Kidney epithelial cell (primary cell): ENCODE measurements at places on chromosomes 11 and 22.

GRCh38 chr11:67118801-67119584, at the start of gene KDM2A:
TSS of gene KDM2A (plus strand) at chr11:67119263. CDS start at chr11:67121317, 2,054 bp downstream.
- DNase-seq = peak; percentile 91

GRCh38 chr11:134342572-134343340, 11.0 kb downstream of the GLB1L2 start:
- no peak for DNase-seq

DNA sequence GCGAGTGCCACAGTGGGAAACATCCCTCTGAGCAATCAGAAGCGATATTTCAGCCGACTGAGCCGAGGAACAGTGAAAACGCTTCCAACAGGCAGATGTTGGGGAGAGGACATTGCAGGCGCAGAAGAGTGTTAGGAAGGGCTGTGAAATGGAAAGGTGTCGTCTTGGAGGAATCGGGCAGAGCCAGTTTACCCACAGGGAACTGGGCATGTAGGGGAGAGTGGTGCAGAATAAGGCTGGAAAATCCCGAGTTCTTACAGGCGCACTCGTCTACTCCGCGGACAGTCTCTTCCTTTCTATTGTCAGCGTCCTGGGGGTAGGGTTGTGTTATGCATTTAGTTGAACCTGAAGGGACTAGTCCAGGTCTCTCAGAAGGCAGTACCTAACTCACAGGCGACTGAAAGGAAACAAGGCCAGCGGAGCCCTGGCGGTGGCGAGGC, 1.1 kb upstream of the APLP2 start:
- DNase-seq = no peak

GRCh38 chr11:123132881-123133280, 62.2 kb downstream of the CLMP start:
- DNase-seq = no peak

GRCh38 chr11:57479021-57479663, 18.8 kb downstream of the RTN4RL2 start:
- no peak for DNase-seq

GRCh38 chr11:115780646-115781362, 276.6 kb upstream of the CADM1 start:
- DNase-seq = no peak

GRCh38 chr22:27537501-27537900, 264.1 kb downstream of the MN1 start:
- no peak for DNase-seq

DNA sequence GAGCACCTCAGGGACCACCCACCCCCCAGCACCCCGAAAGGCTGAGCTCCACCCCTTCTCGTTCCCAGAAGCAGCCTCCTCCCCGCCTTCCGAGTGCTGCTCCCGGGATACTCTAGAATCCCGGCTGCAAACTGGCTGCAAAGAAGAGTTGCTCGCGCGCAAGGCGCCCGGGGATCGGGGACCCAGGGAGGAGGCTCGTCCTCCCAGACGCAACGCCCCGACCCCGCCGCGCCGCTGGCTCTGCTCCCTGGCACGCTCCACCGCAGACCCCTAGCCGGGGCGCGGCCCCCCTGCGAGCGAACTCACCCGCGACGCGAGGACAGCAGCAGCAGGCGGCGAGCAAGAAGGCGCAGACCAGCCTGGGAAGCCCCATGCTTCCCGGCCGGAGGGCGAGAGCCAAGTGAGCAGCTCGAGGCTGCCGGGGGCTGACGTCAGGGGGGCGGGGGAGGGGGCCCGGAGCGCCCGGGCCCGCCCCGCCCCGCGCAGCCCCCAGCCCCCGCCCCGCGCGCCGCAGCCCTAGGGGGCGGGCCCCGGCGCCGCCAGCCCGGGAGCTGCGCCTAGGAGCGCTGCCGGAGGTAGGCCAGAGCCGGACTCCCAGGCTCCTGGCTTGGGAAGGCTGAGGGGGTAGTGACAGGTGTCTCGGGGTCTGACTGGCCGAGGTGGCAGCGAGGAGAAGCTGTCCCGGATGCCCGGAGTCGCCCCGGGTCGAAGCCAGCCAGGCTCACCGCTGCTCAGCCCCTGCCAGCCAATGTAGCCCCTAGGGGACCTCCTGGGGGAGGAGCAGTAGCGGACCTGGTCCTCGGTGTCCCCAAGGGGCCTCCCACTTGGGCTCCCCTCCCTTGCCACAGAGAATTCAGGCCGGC, at the start of gene MCAM:
MCAM (minus strand) TSS at position 402 of the 863 bp plus-strand sequence; CDS start at position 373, 29 bp downstream.
- DNase-seq = no peak

DNA sequence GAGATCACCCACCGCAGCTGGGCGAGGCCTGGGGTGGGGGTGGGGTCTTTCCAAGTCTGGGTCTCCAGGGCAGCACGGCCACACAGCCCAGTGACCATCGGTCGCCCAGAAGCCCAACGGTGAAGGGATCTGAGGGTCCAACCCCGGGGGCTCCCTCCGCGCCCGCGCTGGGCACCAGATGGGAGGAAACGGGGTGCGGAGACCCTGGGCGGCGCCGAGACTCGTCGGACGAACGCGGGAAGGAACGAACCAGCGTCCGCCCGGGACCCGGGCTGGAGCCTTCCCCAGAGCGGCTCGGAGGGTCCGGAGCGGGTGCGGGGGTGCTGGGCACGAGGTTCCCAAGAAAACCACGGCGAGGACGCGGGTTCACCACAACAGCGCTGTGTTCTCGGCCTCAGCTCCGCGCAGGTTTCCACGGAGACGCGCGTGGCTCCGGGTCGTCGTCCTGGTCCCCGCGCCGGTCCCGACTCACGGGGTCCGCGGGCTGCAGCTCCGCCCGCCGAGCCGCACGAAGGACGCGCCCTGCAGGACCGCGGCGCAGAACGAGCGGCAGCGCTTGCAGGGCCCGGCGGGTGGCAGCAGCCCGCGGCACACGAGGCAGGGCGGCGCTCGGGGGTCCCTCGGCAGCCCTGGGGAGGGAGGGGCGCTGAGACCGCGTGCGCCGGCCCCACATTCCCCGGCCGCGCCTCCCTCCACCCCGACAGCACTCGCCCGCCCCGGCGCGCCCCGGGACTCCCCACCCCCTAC, 2.3 kb upstream of the IL17REL start:
- no peak for DNase-seq

- DNase-seq = no peak
These were observed 24.4 kb upstream of the FSHB start for GRCh38 chr11:30206249-30206996.

DNA sequence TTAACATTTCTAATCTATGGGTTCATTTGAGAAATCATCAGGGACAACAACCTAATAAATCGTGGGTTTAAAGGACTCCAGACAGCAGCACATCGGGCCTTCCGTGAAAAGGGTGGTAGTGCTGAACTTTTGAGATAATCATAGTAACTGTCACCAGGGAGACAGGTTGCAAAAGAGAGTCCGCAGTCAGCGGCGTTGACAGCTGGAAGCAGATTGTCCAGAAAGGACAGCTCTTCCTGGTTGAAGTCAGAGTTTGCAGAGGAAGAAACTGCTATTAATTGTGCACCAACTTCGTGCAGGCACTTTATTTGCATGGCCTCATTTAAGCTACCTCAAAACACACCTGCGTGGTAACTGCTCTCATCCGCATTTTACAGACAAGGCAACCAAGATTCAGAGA, 20.5 kb upstream of the ISX start:
- no peak for DNase-seq

GRCh38 chr11:827146-827896, 398 bp upstream of the CRACR2B start:
- no peak for DNase-seq

DNA sequence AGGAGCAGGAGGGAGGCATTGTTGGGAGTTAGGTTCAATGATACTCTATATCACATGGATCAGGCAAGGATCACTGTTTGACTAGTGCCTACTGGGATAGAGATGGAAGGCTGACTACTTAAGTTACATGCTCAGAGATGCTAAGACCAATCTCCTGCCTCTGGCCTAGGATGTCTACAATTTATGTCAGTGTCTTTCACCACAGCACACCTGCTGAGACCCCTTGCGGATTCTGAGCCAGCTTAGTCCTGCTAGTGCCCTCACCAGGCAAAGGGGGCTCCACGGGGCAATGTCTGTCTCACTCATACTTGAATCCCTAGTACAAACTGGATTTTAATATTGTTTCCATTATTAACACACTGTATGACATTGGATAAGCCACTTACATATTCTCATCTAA, 732.5 kb downstream of the DLG2 start:
- DNase-seq = no peak

GRCh38 chr11:31798057-31798553, 13.0 kb downstream of the PAX6 start:
- no peak for DNase-seq

DNA sequence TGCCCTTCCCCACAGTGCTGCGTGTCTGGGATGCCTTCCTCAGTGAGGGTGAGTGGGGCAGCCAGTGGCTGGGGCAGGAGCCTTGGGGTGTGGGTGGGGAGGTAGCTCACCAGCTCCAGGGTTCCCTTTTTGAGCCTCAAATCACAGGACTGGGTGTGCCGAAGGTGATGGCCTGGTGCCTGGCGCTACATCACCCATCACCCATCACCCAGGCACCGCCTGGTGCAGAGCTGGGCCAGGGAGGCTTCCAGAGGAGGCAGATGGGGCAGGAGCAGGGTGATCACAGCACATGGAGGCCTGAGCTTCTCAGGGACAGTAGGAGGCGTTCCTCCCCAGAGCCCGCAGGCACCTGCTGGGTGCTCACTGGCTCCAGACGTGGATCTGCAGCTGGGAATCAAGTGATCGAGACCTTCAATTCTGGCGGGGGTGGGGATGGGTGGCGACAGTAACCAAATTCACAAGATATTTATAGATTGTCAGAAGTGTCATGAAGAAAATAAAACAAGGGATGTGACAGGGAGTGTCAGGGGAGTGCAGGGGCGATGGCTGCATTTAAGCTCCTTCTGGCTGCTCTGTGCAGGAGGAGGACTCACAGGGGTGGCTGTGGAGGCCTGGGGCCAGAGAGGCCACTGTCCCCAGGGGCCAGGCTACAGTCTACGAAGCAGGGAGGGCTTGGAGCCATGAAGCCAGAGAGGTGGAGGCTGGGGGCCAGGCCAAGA, 3.2 kb downstream of the TBC1D10C start:
- DNase-seq = no peak

- no peak for DNase-seq
These were observed 152.3 kb upstream of the CCDC90B start for GRCh38 chr11:83438438-83438837.

DNA sequence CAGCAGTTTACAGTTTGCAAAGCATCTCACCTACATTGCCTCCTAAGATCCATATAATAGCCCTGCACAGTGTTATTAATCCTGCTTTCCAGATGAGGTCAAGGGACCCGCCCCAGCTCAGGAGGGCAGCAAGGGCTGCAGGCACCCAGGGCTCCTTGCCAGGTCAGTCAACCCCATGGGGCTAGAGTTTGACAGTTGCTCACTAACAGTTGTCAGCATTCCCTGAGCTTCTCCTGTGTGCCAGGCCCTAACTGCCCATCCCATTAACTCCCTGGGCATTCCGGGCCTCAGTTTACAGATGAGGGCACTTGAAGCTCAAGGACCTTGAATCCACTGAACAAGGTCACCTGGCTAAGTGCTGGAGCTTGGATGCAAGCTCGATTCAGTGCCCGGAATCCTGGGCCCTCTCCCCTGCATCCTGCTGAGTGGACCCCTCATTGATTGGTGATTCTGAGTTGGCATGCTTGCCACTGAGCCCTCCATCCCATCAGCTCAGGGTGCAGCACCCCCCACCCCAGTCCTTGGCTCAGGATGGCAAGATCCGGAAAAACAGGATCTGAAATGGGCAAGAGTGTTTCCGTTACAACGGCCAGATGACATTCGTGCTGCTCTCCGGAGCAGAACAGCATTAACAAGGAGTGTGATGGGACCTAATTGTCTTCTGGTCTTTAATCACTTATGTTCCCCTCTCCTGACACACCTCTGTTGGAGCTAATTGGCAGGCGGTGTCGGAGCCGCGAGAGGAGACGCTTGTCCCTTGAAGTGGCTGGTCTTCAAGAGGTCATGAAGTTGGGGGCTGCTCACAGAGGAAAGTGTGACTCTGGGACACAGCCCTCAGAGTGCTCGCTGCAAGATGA, 87.4 kb upstream of the SHISAL1 start:
- no peak for DNase-seq

DNA sequence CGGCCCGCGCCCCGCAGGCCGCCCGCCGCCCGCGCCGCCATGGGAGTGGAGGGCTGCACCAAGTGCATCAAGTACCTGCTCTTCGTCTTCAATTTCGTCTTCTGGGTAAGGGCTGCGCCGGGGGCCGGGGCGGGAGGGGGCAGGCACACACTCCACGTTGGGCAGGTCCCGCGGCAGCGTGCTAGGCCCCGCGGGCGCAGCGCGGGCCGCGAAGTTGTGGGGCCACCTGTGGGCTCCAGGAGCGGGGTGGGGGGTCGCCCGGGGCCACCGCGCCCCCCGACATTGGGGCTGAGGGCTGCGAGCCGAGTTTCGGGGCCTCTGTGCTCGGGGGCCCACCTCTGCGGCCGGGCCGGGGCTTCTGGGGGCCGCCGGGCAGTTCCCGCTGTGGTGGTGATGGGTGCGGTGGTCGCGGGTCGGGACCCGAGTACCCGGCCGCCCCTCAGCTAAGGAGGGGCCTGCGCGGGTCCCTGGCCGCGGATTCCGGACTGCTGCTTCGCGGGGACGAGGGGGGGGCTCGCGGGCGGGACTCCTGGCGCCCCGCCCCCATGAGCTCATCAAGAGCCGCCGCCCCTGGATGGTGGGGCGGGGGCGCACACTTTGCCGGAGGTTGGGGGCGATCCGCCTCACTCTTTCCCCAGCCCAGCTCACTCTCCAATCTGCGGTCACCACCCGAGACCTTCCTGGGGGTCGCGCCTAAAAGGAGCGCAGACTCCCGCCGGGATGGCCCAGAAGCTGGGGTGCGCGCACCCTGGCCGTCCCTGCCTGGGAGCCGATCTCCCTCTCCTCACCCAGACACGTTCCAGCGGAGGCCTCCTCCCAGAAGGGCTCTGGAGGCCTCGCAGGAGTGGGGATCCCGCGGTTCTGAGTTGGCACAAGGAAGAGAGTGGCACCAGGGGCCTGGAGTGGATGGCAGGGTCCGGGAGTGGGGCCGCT, 667 bp downstream of the CD81 start:
- DNase-seq = no peak

GRCh38 chr22:23530766-23531282, 49.3 kb downstream of the IGLL1 start:
- no peak for DNase-seq

DNA sequence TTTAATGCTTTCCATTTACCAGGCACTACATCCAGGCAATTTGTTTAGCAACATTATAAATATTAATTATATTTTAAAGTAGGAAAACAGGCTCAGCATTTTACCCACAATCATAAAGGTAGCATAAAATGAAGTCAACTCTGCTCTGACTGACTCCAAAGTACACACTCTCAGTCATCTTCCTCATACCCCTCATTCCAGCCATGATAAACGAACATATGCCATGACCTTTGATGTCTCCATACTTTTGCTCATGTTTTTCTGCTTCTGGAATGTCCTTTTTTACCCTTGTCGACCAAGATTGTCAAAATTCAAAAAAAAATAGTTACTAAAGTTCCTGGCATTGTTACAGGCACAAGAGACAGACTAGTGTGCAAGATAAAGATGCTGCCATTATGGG, 77.7 kb upstream of the SOX6 start:
- no peak for DNase-seq
